GM06990 (cell line): ENCODE measurements at places on chromosomes 6 and 20.

DNA sequence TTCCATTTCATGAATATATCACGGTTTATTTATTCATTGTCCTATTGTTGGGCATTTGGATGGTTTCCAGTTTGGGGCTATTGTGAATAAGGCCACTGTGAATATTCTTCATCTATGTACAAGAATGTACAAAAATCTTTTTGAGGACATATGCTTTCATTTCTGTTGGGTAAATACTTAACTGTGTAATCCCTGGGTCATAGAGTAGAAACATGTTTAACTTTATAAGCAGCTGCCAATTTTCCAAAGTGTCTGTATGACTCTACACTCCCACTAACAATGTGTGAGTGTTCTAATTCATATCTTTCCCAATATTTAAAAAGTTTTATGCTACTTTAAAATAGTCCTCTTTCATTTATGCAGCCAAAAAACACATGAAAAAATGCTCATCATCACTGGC is 98.6 kb downstream of the UST start:
- no peak for DNase-seq

DNA sequence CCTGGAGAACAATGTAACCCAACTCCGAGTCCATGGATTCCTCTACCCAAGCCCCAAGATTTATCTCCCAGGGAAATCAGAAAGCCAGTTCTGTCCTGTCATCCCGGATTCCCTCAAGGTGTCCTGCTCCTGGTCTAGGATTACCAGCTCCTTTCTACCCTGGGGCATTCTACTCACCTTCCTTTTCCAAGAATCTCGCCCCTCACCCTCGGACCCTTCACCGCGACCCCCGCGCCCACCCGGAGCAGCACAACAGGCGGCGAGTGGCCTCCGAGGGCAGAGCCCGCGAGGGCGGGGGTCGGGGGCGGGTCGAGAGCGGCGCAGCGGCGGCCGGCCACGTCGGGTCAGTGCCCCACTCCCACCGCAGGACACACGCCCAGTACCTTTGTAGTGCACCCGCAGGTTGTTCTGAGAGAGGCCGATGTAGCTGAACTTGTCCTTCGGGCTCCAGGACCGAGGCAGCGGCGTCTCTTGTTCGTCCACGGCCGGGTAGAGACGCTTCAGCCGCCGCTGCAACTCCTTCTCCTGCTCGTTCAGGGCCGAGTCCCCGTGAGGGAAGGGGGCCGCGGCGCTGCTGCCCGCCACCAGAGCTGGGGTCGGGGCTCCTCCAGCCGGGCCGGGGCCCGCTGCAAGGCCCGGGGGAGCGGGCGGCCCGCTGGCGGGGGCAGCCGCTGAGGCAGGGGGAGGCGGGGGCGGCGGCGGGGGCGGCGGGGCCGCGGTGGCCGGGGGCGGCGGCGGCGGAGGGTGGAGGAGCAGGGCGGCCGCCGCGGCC is 897 bp downstream of the RANBP9 start:
- DNase-seq = peak; percentile 49

DNA sequence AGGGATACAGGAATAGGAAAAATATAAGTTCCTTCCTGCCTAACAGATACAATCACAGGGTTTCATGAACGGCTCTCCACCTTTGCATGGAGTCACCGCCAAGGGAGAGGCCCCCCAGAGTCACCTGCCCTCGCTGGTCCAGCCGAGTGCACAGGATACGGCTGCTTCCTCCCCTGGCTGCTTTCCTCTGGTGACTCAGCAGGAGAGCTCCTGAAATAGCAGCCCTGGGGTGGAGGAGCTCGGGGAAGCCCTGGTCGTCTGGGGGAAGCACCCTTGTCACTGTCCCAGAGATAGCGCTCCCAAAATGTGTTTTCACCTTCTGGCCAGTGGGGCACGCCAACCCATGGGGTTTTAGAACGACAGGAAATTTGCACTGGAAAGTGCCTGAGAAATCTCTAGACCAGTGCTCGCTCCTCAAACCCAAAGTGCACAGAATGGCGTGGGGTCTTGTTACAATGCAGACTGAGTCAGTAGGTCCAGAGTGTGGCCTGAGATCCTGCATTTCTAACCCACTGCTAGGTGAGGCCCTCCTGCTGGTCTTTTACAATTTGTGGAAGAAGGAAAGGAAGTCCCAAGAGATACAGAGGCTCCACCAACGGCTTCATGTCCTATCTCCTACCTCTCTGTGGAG is 35.9 kb upstream of the FAM50B start:
- DNase-seq = peak; percentile 26

DNA sequence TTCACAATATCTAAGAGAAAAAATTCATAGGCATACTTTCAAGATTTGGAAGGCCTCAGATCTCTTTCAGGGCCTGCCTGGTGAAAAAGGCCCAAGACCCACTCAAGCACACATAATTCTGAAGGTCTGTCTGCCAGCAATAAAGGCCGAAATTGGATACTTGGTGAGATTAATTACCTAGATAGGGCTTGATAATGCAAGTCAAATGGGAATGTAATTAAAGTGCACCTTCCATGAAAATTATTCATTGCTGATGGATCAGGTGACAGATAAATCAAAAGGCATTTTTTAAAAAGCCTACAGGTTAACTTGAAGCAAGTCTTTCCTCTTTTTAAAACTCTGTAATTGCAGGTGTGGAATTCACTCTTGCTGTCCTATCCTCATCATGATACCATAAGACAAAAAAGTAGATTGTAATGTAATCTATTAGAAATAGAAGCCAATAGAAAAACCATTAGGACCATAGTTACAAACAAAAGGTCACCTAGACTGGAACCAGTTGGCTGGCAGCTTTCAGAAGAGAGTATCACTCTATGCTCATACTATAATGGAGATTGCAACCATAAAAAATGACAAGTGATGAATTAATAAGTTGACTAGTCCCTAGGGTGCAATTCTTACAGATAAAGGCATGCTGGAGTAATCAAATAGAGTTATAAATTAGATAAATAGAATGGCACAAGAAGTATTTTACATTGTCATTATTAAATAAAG is 77.3 kb downstream of the EPHA7 start:
- no peak for DNase-seq

DNA sequence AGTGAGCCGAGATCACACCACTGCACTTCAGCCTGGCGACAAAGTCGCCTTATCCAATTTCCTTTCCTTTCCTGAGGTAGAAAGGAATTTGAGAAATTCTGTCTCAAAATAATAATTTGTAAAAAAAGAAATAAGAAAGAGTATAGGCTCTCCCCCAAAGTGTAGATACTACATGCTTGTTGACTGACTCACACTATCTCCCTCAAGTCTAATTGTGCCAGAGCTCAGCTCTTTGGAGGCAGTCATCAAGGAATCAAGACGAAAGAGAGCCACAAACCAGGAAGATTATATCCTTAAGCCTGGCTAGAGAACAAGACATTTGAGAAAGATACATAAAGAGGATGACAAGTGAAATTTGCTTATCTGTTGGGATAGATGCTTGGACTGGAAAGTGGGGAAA is 3.7 kb upstream of the FKBPL start:
- DNase-seq = no peak
